ENCODE measurements at places on chromosomes 1 and 21.

DNA sequence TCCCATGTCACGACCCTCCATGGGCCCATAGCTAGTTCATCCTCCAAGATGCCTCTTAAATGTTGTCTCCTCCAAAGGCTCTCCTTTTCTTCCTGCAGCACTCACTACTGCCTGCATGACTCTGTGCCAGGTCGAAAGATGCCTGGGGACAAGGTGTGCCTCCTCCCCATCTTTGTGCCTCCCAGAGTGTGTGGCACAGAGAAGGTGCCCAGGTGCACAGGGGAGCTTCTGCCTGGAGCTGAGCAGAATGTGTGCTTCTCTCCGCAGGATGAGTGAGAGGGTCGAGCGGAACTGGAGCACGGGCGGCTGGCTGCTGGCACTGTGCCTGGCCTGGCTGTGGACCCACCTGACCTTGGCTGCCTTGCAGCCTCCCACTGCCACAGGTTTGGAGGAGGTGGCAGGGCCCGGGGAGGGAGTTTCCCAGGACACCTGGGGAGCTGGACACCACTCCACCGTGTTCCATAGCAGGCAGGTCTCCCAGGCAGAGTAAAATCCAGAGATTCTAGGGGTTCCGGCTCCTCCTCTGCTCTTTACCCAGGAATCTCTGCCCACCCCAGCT is 6.9 kb upstream of the PPM1J start:
- DNase-seq = no peak

DNA sequence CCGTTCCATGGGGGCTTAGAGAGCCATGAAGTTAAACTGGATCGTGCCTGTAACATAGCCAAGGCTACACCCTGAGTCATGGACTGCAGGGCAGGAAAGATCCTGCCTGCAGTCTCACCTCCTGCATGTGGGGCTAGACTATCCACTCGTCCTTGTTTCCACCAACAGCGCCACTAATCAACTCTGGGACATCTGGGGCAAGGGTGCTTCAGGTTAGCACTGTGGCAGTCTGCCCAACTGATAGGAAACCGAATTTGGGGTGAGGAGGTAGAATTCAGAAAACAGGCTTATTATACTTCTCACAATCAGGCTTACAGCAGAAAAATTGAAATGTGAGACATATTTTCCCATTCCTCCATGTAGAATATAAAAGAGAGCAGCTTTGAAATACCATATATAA is 85.2 kb upstream of the ADAM30 start:
- no peak for DNase-seq

- DNase-seq = no peak
Observed at GRCh38 chr1:7422081-7422480, 349.0 kb upstream of the VAMP3 start.

GRCh38 chr1:68346188-68346808 is 103.5 kb downstream of the RPE65 start:
- DNase-seq = no peak

DNA sequence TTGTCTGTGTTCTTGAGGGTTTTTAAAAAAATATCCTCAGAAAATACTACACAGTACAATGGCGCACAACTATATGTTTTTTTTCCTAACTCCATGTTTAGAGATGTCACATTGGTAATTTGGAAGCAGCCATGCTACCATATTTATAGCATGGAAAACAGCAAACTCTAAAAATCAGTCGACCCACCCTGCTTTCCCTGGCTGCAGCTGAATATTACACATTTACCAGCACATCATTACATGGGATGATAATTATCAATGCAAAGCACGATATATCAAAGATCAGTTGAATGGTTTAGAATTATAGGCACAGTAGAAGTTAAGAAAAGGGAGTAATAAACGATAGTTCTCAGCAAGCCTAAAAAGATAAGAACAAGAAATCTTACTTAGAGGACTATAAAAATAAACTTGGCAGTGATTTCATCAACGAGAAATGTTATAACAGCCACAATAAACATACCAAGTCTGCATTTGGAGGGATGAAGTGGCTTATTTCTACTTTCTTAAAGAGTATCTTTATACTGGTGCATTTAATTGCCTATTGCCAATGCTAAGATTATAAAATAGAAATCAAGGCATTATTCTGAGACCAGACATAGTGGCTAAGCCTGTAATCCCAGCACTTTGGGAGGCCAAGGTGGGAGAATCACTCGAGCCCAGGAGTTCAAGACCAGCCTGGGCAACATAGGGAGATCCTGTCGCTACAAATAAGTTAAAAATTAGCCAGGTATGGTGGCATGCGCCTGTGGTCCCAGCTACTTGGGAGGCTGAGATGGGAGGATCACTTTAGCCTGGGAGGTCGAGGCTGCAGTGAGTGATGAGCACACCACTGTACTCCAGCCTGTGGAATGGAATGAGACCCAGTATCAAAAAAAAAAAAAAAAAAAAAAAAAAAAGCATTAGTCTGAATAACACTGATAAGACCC is 43.4 kb downstream of the WDR64 start:
- no peak for DNase-seq

GRCh38 chr1:235504122-235504493 is at the start of gene B3GALNT2:
TSS of gene B3GALNT2 (minus strand) at chr1:235504452. CDS start at chr1:235504252, 200 bp downstream.
- DNase-seq = no peak

DNA sequence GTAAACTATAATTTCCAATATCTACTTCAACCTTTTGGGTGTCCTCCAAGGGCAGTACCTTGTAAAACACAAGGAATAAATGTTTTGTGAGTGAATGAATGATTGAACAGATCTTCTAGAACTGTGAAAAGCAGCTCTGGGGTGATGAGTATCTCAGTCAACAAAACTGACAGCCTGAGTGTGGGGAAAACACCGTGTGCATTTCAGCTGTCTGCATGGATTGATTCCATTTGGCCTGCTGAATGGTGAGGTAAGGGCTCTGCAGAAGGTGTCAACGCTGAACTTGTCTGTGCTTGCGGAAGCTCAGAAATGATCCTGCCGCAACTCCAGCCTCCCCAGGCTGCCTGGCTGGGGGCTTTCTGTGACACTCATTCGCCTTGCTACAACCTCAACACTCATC is 7.4 kb upstream of the AGMAT start:
- DNase-seq = no peak

DNA sequence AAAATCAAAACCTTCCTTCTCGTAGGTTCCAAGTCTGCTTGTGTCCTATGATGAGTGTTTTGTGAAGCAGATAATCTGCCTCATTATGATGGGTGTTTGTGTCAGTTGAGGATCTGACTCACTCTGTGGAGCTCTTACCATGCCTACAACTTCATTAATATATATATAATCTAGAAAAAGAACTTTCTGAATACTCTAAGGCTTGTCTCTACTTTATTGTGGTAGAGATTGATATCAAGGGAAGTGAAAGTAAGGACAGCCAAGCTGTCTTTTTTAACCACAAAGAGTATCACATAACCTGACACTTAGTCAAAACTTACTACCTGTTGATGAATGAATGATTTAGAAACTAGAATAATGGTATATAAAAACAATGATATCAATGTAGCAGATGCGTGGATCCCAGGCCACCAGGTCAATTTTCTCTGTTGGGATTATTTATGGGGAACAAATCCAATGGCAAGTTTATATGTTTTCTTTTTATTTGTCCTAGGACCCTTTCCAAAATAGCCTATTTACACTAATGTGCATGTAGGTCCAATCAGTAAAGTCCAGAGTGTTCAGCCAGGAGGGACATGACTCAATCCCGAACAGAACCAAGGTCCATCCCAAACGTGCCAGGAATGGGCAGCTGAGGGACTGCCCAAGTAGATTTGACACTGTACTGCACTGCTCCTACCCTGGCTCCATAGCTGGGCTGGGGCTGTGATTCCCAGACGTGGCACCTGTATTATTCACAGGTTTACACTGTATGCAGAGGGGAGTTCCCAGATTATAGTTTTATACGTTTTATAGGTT is 182.3 kb upstream of the GREM2 start:
- DNase-seq = no peak

- no peak for DNase-seq
Observed at GRCh38 chr1:18326211-18326897, 154.4 kb upstream of the KLHDC7A start.

DNA sequence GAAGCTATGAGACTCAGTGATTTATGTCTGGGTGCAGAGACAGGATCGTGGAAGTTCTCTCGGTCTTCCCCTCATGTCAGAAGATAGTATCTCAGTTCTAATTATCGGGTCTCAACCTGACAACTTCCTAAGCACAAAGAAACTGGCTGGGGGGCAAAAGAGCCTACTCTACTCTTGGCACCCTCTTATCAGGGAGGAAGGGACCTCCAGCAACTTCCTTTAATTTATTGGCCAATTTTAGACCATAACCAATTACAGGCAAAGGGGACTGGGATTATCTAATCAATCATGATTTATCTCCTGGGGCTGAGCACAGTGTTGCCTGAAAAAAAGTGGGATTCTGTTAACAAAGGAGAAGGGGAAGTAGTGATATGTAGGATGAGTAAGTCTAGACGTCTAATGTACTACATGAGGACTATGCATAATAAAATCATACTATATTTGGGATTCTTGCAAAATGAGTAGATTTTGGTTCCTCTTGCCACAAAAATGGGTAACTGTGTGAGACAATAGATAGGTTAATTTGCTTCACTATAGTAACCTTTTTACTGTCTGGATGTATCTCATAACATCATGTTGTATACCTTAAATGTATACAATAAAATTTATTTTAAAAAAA is 98.8 kb downstream of the ZFYVE9 start:
- no peak for DNase-seq

- no peak for DNase-seq
Observed at GRCh38 chr1:234926264-234926558, 202.4 kb downstream of the TOMM20 start.

Measured in activated CD4-positive, alpha-beta memory T cell treated with anti-CD3 and anti-CD28 coated beads for 36 hours (primary cell).